ENCODE measurements at places on chromosomes 2 and 18.

DNA sequence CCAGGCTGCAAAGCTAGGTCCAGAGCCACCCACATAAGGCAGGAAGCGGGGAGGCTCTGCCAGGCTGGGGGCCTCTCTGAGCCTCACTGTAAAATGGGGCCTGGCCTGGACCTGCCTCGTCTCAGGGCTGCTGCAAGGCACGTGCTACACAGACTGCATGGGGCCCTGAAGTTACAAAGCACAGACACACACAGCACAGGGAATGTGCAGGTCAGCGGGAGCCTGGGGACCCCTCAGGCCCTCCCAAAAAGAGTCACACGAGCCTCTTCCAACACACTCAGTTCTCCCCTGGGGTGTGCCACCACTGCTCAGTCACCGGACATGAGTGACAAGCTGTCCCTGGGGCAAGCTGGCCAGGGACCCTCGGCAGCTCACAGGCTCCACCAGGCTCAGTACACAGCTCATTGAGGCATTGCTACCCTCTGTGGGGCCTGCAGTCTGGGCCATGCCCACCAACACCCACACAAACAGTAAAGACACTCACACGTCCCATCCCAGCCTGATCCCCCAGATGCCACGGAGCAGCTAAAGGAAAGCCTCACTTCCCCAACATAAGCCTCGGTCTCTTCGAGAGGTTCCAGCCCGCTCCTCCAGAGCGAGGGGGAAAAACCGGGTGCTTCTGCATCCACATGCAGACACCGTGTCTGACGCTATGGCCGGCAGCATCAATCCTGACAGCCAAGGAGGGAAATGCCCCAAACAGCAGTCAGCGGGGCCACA is 33.7 kb downstream of the BOK start:
- no peak for DNase-seq

DNA sequence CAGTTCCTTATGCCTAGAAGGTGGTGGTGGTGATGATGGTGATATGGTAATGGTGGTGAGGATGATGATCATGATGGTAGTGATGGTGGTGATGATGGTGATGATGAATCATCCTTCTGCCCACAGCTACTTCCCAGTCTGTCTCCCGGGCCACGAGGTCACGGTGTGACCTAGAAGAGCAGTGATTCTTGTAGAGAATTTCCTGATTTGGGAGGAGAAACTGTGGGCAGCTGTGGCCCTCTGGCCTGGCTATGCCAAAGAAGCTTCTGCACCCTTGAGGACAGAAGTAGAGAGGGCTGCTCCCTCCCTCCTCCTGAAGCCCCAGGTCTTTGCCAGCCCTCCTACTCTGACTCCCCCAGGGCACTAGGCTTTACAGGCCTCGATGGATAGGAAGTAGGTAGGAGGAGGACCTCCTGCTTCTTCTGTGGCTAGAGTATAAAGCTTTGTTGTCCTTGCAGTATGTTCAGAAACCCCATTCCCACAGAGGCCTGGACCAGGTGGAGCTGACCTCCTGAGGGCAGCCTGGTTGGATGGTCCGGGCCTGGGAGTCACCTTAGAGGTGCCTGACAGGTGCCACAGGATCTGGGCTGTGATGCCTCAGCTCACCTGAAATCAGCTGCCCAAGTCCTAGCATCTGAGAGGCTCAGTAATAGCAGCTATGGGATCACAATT is 57.9 kb upstream of the EPAS1 start:
- DNase-seq = no peak

DNA sequence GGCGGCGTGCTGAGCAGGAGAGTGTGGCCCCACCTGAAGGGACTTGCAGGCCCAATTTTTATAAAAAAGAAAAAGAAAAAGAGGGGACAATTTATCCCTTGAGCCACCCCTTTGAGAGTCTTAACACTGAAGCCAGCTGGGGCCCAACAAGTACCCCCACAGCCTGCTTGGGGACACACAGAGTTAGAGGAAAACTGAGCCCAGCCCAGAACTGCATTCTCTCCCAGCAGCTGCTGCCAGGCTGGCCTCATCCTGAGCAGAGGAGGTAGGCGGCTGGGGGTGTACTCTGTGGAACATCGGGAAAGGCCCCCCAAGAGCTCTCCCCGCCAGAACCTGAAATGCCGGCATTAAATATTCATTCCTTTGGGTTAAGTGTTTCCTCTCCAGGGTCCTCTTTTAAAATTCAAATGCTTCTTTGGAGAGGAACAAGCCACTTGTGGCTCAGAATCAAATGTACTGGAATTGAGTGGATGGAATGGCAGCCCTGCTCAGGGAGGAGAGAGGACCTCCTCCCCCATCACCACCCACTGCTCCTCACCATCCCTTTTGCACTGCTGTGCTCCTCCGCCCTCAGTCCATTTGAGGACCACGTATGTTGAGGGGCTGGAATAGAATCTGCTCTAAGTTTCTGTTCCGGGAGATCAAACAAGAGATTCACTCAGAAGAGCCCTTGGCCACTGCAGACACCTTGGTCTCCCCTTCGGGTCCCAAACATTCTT is 45.6 kb downstream of the C1QL2 start:
- no peak for DNase-seq

- DNase-seq = no peak
These were observed 69.8 kb downstream of the DHRS9 start for GRCh38 chr2:169139145-169139544.

GRCh38 chr2:236968880-236969534 is 116.7 kb upstream of the COPS8 start:
- no peak for DNase-seq

- DNase-seq = no peak
These were observed 424.0 kb downstream of the ARHGAP15 start for GRCh38 chr2:143553261-143553660.

DNA sequence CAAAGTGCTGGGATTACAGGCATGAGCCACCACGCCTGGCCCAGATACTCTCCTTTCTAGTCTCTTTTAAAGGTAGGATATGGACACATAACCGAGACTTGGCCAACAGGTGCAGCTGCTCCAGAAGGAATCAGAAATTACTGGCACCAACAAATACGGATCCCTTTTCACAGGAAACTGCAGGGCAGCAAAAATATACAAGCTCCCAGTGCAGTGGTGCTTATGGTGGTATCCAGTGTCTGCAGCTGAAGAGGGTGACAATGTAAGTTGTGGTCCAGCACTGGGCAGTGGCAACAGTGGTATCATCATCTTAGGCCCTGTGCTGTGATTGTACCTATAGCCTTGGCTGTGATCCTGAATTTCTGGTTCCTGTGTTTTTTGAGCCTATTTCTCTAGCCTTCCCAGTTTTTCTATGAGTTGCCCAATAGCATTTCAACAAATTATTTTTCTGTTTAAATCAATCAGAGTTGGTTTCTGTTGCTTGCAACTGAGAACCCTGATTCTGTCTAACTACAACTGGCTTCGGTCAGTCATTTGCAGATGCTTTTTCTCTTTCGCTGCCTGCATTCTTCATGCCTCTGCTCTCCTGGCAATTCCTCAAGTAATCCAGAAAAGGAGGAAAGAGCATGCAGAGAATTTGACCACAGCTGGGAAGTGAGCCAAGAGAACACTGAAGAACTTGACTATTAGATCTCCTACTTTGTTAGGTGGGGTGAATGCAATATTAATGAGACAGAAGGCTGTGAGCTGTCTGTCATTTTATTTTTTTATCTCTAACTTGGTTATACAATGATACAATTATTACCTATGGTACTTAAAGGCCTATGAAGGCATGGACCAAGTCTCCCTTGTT is 30.8 kb upstream of the EML4 start:
- DNase-seq = no peak

DNA sequence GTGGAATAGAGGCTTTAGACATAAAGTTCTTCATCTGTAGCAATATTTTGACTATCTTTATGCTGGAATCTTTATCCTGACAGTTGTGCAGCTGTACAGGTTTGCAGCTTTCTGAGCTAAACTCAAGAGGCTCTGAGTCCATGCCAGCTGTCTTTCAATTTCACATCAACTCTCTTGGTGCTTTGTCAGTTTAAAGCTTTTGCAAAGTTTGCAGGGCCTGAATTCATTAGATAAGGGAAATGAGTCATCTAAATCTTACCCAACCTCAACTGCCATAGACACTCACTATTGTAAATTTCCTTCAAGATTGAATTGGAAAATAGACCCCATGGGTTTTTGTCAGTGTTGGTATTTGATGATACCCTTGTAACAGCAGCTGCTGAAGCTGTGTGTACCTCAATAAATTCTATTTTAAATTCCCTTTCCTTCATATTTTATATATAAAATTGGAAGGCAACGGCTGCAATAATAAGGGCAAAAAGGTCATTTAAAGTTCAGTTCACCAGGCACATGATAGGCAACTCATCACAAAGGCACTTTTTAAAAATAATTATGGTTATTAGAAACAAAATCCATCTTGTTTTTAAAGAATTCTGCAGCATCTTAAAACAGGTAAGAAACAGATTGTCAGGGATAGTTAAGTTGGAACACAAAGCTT is 169.9 kb upstream of the SLC39A10 start:
- no peak for DNase-seq

DNA sequence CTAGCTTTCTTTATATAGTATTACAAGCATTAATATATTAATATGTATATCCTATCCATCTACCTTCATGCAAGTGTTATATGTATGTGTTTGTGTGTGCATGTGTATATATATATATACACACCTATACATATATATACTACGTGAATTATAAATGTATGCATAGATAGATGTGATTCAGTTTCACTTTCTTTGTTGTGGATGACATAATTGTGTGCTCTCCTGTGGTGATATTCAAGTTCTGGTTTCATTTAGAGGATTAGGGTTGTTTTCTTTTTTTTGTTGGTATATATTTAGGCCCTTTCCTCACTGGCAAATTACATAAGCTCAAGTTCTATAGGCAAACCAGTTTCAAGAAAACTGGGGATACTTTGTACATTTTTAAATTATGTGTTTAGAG is 225.7 kb upstream of the FANCL start:
- no peak for DNase-seq

GRCh38 chr2:160328811-160329527 is 128.9 kb upstream of the ITGB6 start:
- DNase-seq = no peak

All from stimulated activated CD8-positive, alpha-beta memory T cell treated with anti-CD3 and anti-CD28 coated beads, Interleukin-4, amount 100 ng/mL, for 4 hours (primary cell).